Stimulated activated CD8-positive, alpha-beta memory T cell treated with anti-CD3 and anti-CD28 coated beads, Interleukin-4, amount 100 ng/mL, for 4 hours (primary cell): ENCODE measurements at places on chromosomes 3 and 15.

- DNase-seq: no peak
These were observed 261.8 kb upstream of the CBLB start for GRCh38 chr3:106130384-106131198.

DNA sequence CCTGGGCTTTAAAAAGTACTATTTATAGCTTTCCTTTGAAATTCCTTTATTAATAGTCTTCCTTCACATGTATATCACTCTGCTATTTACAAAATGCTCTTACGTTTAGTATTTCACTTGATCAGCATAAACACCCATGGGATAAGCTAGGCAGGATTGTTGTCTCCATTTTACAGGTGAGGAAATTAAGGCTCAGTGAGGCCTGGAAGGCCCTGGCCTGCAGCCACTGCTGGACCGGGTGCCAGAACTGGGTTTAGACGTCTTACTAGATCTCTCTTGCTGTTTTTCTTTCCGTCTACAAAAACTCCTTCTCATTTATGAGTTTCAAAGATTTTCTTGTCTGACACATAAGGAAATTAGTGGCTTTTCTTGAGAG lies 236.4 kb downstream of the LPP start:
- DNase-seq: no peak

DNA sequence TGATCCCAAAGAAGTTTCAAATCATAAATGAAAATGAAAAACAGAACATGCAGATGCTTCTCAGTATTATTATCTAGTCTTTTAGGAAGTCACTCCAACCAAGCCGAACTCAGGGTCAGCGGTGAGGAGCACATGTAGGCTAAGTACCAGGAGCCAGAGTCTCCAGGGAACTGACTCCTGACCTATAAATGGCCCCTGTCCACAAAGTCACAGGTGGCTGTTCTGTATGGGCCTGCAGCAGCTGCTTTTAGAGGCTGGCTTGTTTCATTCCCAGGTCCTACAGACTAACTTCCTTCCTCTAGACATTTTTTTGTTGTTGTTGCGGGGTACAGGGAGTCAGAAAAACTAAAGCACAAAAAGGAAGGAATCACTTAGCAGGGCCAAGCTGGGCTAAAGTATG lies 54.6 kb downstream of the DAPK2 start:
- no peak for DNase-seq

DNA sequence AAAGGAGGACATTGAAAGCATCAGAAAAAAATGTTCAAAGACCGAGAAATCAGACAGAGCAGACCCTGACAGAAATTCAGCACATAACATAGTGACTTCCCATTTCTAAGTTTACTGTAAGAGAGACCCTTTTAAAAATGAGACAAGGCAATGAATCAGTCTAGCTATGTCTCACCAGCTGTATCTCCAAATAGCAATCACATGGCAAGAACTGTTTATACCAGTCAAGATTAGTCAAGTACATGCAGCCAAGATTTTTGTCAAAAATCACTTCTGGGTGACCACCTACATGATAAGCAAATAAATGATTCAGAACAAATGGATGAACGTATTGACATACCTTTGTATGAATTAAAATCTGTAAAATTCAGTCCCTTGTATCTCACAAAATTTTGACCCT lies 138.0 kb downstream of the DTWD1 start:
- DNase-seq: no peak

DNA sequence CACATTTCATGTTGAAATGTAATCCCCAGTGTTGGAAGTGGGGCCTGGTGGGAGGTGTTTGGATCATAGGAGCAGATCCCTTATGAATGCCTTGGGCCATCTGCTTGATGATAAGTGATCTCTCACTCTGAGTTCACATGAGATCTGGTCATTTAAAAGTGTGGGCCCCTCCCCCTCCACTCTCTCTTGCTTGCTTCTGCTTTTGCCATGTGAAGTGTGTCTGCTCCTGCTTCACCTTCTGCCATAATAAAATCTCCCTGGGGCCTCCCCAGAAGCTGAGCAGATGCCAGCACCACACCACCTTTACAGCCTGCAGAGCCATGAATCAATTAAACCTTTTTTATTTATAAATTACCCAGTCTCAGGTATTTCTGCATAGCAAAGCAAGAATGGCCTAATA lies 14.2 kb upstream of the CD200R1L start:
- no peak for DNase-seq

GRCh38 chr3:73324203-73325155 lies 263.0 kb downstream of the EBLN2 start:
- DNase-seq: no peak

DNA sequence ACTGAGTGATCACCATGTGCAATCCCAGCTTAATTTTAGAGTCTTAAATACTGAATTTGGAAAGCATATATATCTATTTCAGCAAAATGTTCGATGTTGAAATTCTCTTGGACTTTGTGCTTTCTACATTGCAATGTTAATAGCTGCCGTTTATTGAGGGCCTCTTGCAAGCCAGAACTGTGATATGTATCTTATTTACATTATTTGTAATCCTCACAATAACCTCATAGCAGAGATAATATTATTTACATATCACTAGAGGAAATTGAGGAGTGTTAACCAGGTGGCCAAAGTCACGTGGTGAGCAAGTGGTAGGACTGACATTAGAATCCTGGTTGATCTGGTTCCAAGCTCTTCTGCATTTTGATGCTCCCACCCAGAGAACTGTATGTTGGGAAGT lies 254.1 kb downstream of the SLC9A9 start:
- no peak for DNase-seq

- DNase-seq: no peak
These were observed 36.4 kb upstream of the FSTL1 start for GRCh38 chr3:120487191-120487650.

DNA sequence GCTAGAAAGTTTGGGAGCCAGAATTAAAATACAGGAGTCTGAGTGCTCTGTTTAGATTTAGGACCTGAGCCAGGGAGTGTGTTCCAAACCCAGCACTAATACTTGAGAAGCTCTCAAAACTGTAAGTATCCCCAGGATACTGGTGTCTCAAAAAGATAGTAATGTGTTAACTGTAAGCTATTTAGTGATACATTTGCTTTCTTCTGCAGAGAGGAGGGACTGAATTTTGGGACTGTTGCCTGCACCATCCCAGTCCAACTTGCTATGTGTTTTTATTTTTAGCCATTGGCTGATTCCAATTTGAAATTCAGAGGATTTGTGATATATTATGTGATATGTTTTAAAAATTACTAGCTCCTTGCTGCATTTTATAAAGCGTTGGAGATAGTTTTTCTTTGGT lies 31.5 kb downstream of the UBE2E1 start:
- no peak for DNase-seq
